Stimulated activated CD8-positive, alpha-beta memory T cell treated with anti-CD3 and anti-CD28 coated beads, Interleukin-7, amount 100 ng/mL, for 1 hour (primary cell): ENCODE measurements at places on chromosomes 12 and 14.
A peak's percentile ranks its signal among the peaks of the same experiment; 100 is the strongest.

- DNase-seq = no peak
Measured at GRCh38 chr12:54276368-54276767, 3.6 kb downstream of the CBX5 start.

DNA sequence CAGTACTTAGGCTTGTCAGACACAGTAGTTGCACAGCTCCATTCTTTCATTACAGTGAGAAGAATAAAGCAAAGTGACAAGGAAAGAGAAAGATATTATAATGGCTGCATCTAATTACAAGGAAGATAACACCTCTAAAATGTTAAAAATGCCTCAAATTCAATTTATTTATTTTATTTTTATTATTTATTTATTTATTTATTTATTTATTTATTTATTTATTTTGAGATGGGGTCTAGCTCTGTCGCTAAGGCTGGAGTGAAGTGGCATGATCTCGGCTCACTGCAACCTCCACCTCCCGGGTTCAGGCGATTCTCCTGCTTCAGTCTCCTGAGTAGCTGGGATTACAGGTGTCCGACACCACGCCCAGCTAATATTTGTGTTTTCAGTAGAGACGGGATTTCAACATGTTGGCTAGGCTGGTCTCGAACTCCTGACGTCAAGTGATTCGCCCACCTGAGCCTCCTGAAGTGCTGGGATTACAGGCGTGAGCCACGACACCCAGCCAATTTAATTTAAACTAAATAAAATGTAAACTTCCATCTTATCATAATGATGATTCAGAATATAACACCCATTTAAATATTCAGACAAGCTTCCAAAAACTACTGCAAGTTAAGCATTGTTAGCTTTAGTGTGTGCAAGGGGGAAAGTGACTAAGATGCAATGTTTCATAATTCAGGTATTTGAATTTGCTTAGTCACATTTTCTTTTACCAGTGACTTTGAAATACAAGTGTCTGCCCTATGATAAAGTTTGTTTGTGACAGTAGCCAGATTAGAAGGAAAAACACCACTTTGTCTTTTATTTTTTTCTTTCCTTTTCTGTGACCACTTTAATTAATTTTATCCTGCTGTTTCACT is 2.4 kb upstream of the CFAP54 start:
- no peak for DNase-seq

GRCh38 chr14:88243946-88244345 is 79.1 kb downstream of the KCNK10 start:
- DNase-seq = no peak

DNA sequence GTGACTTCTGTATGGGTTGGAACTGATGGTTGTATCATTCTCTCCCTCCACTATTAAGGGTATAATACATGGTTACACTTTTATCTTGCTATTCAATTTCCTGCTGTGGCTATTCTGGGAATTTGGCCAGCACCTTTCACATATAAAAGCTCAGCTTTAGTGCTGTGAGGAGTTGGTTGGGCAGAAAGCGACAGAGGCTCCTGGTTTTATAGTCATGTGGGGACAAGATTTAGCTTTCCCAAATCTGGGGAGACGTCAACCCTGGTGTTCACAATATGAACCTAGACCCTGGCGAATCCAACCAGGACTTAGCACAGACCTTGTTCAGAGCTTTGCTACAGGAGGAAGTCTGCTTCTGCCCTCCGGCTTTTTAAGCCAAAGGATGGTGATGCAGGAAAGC is 36.5 kb downstream of the FOS start:
- no peak for DNase-seq

DNA sequence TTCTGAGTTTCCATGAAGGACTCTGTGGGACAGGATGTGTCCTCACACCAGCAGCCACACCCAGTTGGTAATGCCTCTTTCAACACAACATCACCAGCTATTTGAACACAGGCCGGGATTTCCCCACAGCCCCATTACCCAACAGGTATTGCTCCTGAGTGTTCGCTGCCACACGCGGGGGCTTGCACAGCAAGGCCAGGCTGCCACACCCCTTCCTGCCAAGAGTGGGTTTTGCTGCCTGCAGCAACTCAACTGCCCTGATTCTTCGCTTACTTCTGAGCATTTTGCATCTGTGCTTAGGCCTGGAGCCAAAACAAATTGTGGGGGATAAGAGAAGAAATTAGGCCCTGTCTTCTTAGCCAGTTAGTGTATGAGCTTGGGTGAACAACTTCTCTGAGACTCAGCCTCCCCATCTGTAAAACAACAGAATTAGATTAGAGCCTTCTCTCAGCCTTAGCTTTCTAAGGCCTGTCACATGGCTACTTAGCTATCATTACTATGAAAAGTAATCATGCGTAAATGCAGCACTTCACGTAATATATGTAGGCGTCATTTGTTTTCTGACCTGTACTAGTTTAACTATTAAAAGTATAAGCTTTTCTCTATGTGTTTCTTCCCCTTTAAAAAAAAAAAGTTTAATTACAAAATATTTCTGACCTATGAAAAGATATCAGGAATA is 20.0 kb downstream of the CKAP4 start:
- DNase-seq = no peak

DNA sequence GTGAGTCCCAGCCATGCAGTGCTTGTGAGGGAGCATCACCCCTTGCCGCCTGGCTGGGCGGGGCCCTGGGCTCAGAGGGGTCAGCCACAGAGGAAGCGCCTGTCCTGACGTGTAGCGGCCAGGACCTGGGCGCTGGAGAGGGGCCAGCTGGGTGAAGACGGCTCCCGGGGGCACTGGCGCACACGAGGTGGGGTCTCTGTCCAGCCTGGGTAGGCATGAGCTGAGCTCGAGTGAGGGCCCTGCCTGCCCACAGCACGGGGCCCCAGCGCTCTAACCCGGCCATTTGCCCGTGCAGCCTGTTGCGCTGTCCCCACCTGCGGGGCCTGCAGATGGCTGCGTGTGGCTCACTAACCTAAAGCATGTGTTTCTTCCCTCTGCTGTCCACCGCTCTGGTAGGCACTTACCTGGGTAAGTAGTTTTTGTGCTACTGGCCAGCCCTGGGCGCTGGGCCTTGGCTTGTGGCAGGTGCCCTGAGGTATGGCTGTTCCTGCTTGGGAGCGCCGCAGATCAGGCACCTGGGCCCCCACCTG is 6.6 kb upstream of the CRIP2 start:
- DNase-seq = no peak

DNA sequence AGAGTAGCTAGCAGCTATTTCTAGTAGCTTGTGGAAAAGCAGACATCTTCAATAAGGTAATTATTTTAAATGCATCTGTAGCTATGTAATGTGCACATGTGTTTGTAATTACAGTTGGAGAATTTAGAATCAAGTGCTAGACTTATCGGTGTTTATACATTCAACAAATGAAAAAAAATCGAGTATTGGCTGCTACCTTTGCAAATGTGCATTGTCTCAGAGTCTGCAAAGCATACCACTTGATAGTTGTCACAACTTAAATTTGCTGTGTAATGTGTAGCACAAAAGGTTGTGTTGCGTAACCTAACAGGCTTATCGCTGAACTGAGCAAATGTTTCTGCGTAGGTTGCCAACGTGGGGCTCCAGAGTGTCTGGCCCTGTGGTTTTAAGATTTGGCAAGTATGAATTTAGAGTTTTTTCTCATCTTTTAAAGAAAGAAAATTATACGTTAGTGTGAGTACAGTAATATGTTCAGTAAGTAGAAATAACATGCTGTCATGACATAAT is 44.3 kb downstream of the TMTC2 start:
- no peak for DNase-seq

GRCh38 chr14:20387576-20387975 is 25.7 kb downstream of the TEP1 start:
- DNase-seq = no peak

- peak; percentile 24 for DNase-seq
Measured at GRCh38 chr12:55707841-55708694, at the start of gene ITGA7. Gene ITGA7 (minus strand): TSS chr12:55707904. CDS start chr12:55707682, 222 bp downstream.
